ENCODE measurements at places on chromosomes 11 and 22.

- peak; percentile 42 for DNase-seq
These were observed 953 bp upstream of the PACS1 start for GRCh38 chr11:66068923-66069714.

GRCh38 chr11:27150098-27150497 is 109.5 kb downstream of the BBOX1 start:
- DNase-seq = no peak

GRCh38 chr11:34732831-34733230 is 111.9 kb downstream of the EHF start:
- no peak for DNase-seq

DNA sequence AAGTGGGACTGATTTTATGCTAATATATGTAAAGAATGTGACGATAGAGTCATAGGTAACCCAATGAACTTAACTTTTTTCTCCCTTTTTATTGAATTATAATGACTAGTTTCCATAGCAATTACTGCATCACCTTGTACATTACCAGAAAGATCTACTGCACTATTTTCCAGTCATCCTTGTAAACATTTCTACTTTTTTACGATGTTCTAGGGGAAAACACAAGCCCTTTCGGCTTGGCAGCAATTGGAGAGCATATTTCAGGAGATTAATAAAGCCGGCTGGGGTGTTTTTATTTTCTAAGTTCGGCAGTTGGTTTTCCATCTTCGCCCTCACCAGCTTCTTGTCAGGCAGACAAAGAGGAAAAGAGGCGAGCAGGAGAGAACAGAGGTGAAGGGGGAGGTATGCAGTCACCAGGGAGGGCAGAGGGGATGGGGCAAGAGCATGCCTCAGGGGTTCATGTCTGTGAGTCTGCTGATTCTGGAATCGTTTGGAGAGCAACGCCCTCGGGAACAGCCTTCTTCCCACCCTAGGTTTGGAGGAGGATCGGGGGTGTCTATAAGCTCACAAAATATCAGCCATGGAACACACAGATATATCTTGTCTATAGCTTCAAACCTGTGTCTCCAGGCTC is 476.4 kb downstream of the MIAT start:
- DNase-seq = no peak

DNA sequence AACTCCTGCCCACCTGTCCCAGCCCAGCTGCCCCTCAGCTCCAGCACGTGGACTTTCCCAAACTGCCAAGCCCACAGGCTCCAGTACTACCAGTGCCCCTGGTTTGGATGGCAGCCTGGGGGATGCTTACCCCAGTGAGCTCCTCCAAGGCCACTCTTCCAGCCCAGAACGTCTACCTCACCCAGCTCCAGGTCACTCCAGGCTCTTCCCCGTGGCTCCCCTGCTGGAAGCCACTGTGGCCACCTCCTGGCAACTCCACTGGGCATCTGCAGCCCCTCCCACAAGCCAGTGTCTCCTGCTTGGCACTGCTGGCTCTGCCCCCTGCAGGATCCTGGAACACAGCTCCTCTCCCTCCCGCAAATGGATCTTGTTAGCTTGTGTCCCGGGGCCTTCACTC is 29.3 kb downstream of the LMO1 start:
- DNase-seq = no peak
